ENCODE measurements at places on chromosomes 5 and 9.

DNA sequence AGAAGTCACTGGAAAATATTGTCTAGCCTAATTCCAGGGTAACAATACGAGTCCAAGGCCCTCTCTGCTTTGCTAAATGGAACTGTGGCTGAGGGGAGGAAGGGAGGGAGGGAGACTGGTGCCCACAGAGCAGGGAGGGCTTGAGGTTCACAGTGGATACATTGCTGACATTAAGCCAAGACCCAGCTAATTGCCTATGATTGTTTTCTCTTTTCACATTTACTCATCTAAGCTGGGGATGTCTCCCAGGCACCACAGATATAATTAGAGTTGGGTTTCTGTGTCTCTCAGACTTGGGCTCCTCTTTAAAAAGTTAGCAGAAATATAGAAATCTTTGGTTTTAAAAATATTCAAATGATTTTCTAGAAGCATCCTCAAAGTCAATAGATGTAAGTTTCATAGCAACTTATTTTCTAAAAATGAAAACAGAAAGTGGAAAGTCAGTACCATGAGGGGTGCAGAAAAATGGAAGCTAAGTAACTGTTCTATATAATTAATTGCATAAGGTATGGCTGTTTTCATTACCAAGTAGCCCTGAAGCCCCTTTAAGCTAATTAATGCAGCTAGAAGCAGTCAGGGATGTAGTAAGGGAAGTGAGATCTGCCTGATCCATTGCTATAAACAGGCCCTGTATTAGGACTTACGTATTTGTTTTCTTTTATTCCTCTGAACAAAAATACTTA is 259.8 kb downstream of the NDUFS4 start:
- no peak for DNase-seq

- peak; percentile 51 for DNase-seq
Observed at GRCh38 chr9:130042406-130042884, 544 bp downstream of the FNBP1 start.

DNA sequence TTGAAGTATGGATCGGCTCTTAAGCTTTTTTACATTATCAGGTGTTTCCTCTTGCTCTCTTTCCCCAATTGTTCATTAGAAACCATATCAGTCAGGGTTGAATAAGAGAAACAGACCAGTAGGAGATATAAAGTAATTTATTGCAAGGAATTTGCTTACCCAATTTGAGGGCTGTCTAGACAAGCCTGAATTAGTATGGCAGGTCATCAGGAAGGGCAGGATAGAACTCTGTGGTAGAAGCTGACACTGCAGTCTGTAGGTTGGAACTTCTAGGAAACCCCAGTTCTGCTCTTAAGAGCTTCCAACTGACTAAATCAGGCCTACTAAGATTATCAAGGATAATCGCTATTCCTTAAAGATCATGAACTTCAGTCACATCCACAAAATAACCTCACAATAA is 24.3 kb downstream of the ISOC1 start:
- no peak for DNase-seq

GRCh38 chr9:72312386-72312987 is 52.5 kb downstream of the ZFAND5 start:
- DNase-seq = no peak

DNA sequence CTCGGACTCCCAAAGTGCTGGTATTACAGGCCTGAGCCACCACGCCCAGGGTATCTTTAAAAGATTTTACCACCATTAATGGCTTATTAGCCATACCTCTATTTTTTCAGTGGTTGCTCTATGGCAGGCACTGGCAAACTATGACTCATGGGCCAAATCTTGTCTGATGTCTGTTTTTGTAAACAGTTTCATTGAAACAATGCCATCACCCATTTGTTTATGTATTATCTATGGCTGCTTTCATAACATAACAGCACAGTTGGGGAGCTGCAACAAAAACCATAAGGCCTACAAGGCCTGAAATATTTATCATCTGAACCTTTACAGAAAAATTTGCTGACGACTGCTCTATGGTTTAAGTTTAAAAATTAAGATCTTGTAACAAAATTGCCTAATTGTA is 66.8 kb downstream of the SLC38A9 start:
- DNase-seq = peak; percentile 55

DNA sequence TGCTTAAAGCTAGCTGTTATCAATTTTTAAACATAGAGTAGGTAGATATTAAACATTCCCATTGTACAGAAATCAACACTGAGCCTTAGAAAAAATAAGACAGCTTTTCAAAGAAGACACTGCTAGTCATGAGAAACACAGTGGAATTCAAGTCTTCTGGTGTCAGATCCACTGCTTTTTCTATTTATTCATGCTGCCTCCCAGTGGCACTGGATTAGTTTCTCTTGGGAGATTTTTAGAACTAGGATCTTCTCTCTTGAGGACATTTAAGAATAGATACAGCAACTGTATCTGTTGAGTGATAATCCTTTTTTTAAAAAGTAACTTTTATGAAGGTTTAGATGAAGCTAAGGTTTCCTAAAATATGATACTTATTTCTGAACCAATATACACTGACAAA is 1635.4 kb upstream of the C9orf72 start:
- DNase-seq = peak; percentile 1

- peak; percentile 98 for DNase-seq
Observed at GRCh38 chr5:15008476-15008875, 136.9 kb upstream of the ANKH start.

GRCh38 chr9:127739614-127740330 is 4.7 kb upstream of the TOR2A start:
- DNase-seq = peak; percentile 29

DNA sequence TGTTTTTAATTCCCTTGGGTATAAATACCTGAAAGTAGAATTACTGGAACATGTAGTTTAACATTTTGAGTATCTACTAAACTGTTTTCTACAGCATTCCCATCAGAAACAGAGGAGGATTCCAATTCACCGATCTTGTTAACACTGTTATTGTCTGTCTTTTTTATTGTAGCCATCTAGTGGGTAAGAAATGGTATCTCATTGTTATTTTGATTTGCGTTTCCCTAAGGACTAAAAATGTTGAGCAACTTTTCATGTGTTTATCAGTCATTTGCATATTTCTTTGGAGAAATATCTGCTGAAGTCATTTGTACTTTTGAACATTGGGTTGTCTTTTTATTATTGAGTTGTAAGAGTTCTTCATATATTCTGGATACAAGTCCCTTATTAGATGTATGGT is 135.2 kb upstream of the NFIL3 start:
- no peak for DNase-seq

DNA sequence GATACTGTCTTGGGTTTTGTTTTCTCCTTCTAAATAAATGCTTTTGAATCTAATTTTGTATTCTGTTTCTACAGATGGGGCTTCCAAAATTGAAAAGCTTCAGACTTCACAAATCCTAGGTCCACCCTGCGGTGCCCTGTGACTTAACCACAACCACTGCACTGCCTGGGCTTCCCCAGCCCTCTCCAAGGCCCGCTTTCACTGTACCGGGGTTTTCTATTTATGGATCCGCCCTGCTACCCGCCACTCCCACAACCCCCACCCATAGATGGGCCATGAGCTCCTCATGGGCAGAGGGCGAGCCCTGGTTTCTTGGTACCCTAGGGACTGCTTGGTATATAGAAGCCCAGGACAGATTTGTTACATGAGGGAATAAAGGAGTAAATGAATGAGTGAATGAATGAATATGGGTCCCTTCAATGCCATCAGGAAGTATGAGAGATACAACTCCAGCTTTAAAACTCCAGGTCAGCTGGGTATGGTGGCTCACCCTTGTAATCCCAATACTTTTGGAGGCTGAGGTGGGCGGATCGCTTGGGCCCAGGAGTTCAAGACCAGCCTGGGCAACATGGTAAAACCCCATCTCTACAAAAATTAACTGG is 39.8 kb upstream of the NEK6 start:
- no peak for DNase-seq

- DNase-seq = no peak
Observed at GRCh38 chr9:109097146-109097545, 22.6 kb downstream of the TMEM245 start.

GRCh38 chr5:67963789-67964519 is 251.6 kb upstream of the PIK3R1 start:
- DNase-seq = peak; percentile 49

DNA sequence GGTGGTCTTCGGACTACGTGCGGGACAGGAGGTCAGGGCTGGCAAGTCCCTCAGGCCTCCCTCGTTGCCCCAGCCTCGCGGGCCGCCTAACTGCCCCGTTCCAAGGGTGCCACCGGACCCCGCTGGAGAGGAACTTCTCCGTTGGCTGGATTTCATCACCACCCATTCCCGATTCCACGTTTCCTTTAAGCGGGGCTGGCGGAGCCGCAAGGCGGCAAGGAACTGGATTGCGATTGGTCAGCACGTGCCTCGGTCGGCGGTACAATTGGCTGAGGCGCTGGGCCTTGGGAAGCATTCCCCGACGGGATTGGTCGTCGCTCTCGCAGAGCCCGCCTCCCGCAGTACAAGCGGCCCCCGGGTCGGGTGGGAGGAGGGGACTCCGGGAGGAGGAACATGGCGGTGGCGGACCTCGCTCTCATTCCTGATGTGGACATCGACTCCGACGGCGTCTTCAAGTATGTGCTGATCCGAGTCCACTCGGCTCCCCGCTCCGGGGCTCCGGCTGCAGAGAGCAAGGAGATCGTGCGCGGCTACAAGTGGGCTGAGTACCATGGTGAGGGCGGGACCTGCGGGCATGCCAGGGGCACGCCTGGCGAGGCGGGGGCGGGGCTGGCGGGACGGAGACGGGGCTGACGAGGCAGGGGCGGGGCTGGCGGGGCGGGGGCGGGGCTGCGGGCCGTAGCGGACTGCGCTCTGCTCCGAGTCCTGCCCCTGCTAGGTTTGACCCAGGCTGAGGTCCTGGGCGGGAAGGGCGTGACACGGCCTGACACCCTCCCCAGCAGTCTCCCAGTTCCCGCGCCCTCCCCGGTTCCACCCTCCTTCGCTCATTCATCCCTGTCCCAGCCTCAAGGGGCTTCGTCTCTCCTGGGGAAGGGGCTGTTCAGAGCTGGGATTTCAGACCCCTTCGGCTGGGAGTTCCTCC is at the start of gene PHPT1:
PHPT1 (plus strand) TSS at position 372 of the 922 bp plus-strand sequence; CDS start at position 394, 22 bp downstream.
- DNase-seq = peak; percentile 99

DNA sequence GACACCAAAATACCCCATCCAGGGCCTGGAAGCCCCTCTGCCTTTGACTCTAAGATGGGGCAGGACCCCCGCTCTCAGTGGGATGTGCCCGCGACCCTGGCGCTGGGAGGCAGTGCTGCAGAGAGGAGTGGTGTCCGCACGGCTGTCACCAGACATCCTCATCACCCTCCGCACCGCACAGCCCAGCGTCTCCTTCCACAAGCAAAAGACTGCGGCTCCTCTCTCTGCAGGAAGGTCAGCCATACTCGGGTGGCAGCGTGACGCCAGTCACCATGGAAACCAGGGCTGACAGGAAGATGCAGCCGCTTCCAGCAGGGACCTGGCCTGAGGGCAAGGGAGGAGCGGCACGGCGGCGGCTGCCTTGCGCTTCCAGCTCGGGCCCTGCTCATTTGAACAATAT is 17.1 kb upstream of the SLC6A3 start:
- no peak for DNase-seq

DNA sequence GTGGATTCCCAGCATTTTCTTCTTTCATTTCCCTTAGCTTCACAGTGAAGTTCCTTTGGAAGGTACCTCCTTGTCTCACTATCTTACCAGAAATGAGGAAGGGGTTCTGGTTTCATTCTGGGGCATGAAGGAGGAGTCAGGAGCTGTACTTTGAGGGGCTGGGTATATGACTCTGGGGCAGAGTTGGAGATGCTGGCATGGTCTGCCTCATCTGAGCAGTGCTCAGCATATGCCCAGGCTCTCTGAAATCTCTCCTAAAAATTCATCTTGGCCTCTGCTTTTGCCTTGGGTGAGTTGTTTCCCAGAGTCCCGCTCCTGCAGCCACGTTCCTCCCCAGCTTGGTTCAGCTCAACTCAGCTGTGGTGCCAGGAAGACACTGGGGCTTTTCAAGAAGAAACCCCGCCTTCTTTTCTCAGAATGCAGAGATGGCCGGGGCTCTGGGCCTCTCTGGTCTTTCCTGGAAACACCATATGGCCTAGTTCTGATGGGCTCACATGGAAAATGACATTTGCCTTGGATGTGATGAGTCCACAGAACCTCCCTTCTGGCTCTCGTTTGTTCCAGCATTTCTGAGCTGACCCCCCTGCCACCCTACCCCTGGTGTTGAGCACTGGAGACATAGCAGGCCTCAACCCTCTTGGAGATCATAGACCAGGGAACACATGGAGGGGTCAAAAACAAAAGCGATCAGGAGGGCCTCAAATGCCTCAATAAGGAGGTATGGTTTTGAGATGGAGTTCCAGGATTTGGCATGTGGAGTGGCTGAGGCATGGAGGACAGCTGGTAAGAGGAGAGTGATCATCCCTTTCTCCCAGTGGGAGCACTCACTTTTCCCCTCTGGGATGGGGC is 12.0 kb upstream of the TGFBR1 start:
- no peak for DNase-seq

DNA sequence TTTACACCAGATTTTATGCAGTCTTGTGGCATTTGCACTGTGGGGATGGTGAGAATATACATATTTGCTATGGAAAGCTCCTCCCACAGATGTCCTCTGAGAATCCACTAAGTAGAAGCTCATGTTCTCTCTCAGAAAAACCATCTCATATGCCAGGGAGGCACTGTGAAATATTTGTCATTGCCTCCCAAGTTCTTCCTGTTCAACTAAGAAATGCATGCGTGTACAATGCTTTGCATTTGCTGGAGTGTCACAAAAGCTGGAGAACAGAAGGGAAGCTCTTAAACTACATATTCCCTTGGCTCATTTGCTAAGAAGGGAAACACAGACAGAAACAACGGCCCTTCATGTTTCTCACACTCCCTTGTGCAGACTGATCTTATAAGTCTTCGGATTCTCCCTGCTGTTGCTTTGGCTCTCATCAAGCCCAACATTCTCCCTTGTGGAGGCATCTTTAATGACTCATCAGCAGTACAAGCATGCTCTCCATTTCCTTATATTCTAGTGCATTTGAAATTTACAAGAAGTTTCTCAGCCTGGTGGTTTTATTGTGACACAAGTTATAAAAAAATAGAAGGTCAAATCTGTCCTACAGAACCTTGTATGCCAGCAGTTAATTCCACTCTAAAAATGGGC is 220.6 kb downstream of the TRIM36 start:
- DNase-seq = no peak

GRCh38 chr9:36314740-36315139 is 56.5 kb upstream of the GNE start:
- no peak for DNase-seq

GRCh38 chr5:96876292-96876850 is at the start of gene ERAP2:
TSS of gene ERAP2 (plus strand) at chr5:96876500. CDS start at chr5:96879686, 3,186 bp downstream.
- peak; percentile 70 for DNase-seq

DNA sequence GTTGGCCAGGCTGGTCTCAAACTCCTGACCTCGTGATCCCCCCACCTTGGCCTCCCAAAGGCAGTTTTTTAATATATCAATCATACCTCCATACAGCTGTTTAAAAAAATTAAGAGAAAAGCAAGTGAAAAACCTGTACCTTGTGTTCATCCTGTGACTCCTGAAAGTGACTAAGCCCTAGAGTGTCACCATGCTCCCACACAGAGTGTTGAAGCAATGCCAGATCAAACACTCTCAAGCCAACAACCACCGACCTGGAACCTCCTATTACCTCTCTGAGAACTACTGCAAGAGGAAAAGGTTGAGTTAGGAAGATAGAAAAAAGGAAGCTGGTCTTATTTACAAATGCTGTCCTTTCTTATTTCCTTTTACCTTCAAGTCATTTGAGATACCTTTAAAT is 123.5 kb downstream of the RASEF start:
- DNase-seq = peak; percentile 89
